ENCODE measurements at places on chromosomes 2 and 18.

- no peak for DNase-seq
Observed at GRCh38 chr2:12755384-12755783, 38.6 kb downstream of the TRIB2 start.

GRCh38 chr2:28268386-28268785 lies 124.3 kb upstream of the FOSL2 start:
- DNase-seq, result no peak

DNA sequence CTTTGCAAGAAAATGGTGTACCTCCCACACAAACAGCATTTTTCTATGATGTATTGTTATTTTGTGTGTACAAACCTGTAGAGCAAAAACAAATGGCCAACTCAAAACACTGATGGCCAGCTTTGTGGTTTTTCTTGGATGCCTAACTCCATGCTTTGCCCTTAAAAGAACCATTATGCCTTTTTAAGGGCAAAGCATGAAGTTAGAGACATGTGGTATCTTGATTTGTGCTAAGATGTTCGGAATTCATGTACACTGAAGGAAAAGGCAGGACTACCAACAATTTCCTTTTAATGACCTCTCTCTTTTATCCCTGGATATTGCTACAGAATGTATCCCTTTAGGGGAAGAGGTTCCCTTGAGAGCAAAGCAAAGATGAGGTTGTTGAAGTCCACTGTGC lies 273.6 kb downstream of the SCG2 start:
- no peak for DNase-seq

GRCh38 chr2:203934711-203935438 lies 1.7 kb upstream of the ICOS start:
- DNase-seq, result no peak

DNA sequence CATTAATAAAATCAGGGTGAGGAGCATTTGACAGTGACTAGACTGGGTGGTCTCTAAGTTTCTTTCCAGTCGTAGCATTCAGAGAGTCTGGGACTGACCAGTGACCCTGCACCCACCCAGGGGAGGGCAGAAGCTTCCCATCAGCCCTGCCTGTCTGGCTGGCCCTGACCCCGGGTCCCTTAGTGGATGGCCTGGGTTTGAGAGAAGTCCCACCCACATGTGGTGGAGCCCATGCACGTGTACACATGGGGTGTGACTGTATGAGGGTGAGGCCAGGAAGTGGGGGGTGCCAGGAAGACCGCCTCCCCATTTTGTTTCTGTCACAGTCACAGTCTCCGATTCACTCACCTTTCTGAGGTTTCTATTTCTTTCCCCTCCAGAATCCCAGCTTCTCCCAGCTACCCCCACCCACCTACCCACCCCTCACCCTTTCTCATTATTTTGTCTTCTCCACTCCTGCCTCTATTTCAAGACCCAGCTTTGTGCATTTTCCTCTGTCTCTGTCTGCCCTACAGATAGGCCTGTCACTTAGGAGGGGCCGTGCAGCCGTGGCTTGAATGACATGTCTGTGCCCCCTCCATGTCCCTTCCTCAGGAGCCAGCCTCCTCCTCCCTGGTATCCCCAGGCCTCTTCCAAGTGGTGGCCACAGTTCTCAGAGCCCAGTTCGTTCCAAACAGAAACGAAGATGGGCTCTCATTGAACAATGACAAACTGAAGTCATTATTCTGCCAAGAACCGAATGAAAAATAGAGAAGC lies 13.6 kb downstream of the CIB4 start:
- no peak for DNase-seq

DNA sequence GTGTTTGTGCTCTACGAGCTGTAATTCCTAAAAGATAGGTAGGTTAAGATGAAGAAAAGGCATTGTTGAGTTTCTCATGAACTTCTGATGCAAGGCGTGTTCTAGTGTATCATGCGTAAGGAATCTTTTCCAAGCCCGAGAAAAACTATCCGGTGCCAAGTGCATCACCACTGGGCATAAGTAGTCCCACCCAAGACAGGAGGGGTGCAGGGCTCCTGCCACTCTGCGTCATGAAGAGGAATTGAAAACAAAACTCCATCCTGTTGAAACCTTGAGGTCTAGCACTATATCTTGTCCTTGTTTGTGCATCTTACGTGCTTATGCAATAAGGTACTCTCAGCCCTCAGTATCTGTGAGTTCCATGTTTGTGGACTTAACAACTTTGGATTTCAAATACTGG lies 45.7 kb downstream of the RAB31 start:
- no peak for DNase-seq

DNA sequence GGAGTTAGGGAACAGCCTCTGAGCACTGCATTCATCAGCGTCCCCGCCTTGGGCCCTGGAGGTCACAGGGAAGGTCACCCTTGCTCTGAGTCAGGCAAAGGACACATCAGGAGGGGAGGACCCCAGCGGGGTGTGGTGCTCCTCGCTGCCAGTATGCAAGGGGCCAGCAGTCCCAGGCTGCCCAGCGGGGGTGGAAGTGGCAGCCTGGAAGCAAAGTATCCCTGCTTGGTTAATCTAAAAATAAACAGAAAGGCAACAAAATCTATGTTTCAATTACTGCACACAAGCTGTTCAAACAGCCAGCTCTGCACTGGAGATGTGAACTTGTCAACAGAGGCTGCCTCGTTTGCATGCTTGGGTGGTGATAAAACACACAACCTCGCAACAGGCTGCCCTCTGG lies 164.1 kb downstream of the KLHL29 start:
- no peak for DNase-seq

DNA sequence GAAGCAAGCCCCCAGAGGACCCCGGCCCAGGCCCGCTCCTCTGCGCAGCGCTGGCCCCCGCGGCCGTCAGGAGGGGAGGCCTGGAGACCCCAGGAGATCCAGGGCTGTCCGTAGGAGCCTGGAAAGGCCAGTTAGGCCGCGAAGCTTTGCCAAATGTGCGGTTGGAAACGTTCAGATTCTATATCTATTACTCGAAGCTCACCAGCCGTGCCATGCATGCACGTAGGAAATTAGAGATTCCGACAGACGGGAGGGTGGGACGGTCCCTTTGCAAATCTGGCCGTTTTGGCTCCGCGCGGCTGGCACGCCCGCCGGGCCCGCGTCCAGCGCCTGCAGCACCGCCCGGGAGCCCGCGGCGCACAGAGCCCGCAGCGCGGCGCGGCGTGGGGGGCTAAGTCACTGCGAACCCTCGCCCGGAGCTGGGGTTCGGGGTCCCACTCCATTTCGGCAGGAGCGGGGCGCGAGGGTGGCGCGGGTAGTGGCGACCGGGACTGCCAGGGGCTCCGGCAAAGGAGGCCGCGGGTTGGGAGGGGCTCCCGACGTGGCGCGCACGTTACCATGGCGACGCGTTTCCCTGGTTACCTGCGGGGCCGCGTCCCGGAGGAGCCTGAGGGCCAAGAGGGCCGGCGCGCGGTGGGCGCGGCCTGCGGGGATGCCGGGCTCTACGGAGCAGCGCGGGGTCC lies 488.6 kb upstream of the SMIM21 start:
- no peak for DNase-seq

GRCh38 chr2:176001916-176002687 lies at the start of gene LNPK:
LNPK (minus strand) TSS chr2:176002267; CDS start chr2:175995584, 6,683 bp downstream.
- DNase-seq, result peak; percentile 81

DNA sequence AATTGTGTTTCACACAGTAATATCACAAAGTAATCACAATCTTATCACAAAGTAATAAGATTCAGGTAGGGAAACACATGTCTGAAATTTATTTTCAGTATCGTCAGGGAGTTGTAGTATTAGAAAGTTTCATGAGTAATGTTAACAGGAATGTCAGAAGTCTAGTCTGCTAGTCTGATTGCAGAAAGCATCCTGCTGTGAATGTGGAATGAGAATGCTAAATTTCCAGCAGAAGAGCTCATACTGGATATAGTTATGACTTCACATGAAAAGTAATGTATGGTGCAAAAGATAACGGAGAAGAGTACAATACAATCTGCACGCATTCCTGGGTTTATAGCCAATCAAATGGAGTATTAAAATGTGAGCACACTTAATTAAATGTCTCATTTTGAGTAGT lies 494.7 kb upstream of the SETBP1 start:
- no peak for DNase-seq

- no peak for DNase-seq
Observed at GRCh38 chr2:25250331-25251070, 82.1 kb upstream of the POMC start.

DNA sequence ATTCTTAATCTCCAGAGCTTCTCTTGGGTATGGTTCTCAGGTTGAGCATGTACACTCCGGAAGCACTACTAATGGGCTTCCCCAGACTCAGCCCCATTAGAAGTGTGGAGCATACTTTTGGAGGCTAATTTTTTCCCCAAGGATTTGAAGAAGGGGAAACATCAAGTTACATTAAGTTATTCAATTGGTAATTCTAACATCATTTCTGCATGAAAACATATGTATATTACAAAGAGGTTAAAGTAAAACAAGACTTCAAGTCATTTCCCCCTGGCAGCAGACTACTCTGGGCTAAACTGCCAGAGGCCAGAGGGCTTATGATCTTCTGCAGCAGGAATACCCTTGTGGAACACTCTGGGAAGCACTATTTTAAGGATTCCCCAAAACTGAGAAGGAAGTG lies 227.7 kb upstream of the STK17B start:
- DNase-seq, result no peak

DNA sequence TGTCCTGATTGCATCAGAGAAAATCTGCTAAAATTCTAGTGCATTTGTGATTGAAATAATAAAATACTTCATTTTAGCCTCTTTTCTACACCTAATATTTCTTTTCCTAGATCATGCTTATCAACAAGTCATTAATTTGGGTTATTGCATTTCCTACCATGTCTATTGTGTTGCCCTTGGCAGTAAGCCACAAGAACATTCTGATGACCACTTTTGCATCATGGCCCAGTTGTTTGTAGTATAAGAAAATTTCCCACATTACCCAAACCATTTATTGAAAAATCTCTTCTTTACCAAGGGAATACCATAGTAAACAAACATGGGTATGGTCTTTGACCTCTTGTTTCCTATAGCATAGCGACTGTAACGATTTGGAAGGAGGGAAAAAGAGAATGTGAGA lies 76.3 kb downstream of the R3HDM1 start:
- DNase-seq, result no peak

- DNase-seq, result peak; percentile 29
Observed at GRCh38 chr2:149167001-149167780, 128.7 kb downstream of the LYPD6B start.

GRCh38 chr2:36528274-36528673 lies 69.7 kb downstream of the FEZ2 start:
- DNase-seq, result no peak

GRCh38 chr18:79381811-79382311 lies 13.9 kb upstream of the NFATC1 start:
- DNase-seq, result no peak

DNA sequence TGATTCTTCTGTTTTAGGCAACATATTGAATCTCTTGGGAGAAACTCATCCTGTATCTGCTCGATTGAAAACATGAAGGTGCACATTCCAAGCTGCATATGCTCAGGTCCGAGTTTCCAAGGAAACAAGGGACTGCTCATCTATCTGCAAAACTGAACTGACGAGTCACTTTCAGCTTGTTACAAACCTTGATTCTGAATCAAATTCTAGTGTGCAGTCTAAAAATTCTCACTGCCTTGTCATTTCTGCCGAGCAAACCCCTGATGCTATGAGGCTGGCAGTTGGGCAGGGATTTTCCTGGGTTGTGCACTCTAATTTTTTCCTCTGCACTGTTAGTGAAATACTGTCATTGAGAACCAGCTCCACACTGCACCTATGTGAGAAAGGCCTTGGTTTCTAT lies 101.3 kb upstream of the ETAA1 start:
- no peak for DNase-seq

- no peak for DNase-seq
Observed at GRCh38 chr18:48095726-48096125, 165.3 kb upstream of the SMAD2 start.

DNA sequence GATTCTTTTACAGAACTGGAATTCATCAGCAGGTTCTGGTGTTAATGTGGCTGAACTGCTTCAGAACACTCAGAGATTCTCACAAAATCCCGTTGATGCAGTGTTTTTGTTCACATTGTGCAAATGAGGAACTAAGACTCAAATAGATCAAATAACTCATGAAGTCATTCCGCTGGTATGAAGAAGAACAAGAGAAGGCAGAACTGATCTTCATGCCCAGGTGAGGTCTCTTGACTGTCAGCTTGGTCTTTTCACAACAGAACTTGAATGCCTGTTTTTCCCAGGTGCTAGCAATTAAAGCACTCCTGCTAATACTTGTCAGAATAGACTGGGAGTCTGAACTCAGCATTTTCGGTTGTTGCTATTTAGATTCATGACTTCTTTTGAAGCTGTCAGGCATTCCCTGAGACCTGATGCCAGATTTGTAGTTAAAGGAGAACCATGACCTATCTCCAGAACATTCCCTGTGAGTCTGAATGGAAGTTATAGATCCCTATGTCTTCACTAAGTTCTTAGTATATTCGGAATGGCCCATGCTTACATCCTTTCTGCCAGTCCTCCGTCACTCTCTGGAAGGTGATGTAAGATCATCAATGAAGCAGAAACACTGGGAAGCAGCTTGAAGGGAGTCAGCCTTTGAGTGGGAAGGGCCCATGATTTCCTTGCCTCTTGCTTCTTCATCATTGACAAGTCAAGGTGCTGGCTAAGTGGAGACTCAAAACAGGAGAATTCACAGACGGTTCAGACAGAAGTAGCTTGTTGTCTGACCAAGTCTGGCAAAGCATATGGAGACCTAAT lies 155.7 kb downstream of the MTCL1 start:
- DNase-seq, result no peak

- DNase-seq, result no peak
Observed at GRCh38 chr2:191922736-191923651, 76.1 kb upstream of the CAVIN2 start.

GRCh38 chr18:79393635-79394533 lies 1.8 kb upstream of the NFATC1 start:
- DNase-seq, result no peak

- DNase-seq, result no peak
Observed at GRCh38 chr2:204279819-204280218, 265.5 kb upstream of the PARD3B start.

DNA sequence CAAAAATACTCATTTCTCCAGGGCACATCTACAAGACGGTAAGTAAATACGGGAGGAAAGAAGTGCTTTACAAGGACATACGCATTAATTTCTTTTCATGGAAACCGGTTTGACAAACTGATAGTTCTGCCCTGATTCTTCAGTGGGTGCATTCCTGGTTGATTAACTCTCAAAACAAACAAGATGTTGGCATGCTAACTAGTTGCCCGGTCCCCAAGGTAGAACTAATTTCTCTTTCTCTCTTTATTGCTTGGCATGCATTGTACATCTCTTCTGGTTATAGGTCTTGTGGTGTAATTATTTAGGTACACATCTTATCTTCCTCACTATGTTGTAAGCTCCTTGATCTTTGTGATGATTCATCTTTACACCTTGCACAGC lies 46.9 kb upstream of the SPATS2L start:
- no peak for DNase-seq

Measured in activated CD8-positive, alpha-beta memory T cell treated with anti-CD3 and anti-CD28 coated beads for 4 hours (primary cell).